CD4-positive, alpha-beta T cell treated with Interferon alpha-2 for 1 hour (primary cell): ENCODE measurements at places on chromosomes 11 and 22.
A peak's percentile ranks its signal among the peaks of the same experiment; 100 is the strongest.

GRCh38 chr22:36197065-36197440, 4.6 kb downstream of the APOL4 start:
- DNase-seq, result no peak

- no peak for DNase-seq
Measured at GRCh38 chr11:57306161-57306876, 18.4 kb downstream of the TNKS1BP1 start.

GRCh38 chr11:121298774-121299173, 6.2 kb downstream of the SC5D start:
- DNase-seq, result no peak

DNA sequence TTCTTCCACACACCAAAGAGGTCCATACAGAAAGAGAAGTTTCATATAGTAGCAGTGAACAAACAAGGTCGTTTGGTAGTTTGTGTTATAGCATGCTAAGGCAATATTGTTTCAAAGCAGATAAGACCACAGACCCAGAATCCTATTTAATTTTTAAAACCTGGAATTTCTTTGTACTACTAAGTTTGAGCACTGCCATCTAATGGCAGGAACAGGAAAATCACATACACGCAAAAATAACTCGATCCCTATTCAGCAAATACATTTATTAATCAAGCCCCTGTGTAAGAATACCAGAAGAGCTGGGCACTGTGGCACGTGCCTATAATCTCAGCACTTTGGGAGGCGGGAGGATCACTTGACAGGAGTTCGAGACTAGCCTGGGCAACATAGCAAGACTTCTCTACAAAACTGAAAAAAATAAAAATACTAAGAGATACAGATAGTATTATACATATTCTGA, 2.9 kb upstream of the BTBD10 start:
- DNase-seq, result no peak

- no peak for DNase-seq
Measured at GRCh38 chr22:37263966-37264887, 18.1 kb upstream of the CYTH4 start.

- peak; percentile 48 for DNase-seq
Measured at GRCh38 chr22:40326905-40327735, 19.2 kb upstream of the ADSL start.

DNA sequence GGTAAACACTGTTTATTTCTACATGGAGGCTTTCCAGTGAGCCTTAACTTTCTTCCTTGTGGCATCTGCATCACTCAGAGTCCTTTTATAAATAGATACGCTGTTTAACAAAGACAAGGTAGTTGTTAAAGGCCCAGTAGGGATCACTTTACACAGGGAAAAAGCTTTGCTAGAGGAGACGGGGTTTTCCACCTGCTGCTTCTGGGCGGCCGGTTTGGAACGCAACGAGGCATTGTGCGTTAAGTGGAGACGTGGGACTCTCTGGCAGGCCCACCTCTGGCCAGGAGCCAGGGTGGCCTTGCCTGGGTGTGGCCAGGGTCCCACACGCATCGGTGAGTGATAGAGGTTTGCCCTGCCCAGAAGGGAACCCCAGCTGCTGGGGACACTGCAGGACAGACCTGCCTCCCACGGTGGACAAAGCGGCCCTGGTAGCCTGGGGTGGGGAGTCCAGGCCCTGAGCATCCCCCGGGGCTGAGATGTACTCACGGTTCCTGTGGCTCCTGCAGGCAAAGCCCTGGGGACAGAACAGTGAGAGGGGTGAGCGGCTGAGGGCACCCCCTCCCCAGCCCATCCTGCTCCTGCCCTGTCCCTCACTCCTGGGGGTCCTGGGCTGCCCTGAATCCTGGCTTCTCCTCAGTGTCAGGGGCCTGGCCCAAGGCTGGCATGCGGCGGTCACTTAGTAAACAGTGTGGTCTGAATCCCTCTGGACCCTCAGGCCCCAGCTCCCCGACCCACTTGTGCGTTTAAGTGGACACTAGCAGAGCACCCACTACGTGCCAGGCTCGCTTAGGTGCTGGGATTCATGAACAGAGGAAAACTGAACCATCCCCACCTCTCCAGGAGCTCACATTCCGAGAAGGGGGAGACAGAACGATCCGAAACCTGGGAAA, 4.2 kb downstream of the IL17REL start:
- DNase-seq, result no peak

- DNase-seq, result no peak
Measured at GRCh38 chr11:4194889-4195288, 100.3 kb downstream of the RRM1 start.

DNA sequence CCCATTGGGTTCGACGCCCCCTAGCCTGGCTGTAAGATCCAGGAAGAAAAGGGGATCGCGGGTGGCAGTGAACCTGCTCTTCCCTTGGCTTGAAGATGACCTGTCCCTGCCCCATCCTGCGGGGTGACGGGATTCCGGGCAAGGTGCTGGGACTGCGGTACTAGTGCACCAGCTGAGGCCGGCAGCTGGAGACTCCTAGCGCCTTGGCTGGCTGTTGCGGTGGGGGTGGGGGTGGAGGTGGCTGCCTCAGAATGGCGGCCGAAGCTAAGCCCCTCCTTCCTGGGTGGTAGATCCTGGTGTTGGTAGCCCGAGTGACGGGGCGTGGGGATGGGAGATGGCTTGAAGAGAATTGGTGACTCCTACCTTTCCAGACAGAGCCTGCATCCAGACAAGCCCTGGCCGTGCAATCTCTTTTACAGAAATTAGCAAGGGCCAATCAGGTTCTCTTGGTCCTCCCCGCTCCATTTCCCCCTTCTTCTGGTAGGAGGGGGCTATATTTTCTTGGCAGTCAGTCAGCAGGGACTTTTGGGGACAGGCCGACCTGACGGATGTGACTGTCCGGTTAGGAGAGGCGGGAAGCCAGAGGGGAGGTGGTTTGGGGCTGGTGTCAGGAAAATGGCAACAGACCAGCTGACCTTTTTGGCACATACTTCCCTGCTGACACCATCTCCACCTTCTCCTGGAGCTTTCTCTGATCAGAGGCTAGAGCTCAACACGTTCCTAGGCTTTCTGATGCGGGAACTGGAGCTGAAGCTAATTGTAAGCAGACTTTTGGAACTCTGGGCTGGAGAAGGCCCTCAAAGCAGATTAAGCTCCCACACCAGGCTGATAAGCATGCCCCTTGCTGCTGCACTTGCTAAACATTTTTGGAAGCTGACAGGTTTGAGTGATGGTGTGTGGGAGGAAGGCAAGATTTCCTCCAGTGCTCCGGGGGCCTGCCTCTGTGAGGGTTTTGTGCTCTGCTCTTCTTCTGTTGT, 2.0 kb downstream of the NAV2 start:
- DNase-seq, result no peak

- DNase-seq, result no peak
Measured at GRCh38 chr11:28476864-28477263, 368.7 kb downstream of the METTL15 start.

GRCh38 chr22:20167643-20168322, 16.9 kb upstream of the CCDC188 start:
- DNase-seq, result no peak

DNA sequence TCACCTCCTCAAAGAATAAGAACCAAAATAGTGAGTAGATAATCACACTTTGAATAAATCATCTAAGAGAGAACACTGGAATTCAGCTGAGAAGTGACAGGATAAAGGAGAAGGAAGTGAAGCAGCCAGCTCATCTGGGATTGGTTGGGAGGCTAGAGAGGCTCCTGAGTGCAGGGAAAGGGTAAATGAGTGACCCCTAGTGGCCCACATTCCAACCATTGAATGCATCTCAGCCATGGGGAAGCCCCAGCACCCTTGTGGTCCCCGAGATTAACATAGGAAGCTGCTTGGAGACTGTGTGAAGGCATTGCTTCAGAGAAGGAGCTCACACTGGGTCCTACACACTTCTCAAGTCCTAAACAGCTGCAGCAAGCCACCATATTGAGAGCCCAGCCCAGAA, 82.3 kb downstream of the JRKL start:
- DNase-seq, result no peak
